ENCODE measurements at places on chromosomes 3 and 15. TPM values are rescaled to one million over a fixed set of nuclear protein-coding genes. Genes with fewer than 3 reads are reported as not detected.

- no peak for DNase-seq
These were observed 62.0 kb upstream of the SLC2A2 start for GRCh38 chr3:171088496-171088895.

DNA sequence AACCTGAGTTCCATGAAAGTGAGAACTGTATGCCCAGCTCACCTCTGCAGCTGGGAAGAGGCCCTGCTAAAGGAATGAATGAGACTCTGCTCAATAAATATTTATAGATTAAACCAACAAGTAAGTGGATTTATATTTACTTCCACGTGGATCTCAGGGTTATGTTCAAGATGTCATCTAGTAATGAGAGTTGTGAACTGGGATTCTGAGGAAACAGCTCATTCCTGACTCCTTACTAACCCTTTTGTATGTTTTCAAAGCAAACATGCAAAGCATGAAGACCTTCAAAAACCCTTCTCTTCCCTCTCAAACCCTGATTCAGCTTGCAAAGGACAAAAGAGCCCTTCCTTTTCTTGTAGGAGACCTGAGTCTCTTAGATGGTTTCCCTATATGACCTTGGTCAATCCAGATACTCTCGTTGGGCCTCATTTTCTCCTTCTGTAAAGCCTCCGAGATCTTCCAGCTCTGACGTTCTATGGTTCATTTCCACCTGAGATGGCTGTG is 53.4 kb downstream of the LSM3 start:
- no peak for DNase-seq

- no peak for DNase-seq
These were observed 105.9 kb upstream of the AKAP13 start for GRCh38 chr15:85274315-85275050.

DNA sequence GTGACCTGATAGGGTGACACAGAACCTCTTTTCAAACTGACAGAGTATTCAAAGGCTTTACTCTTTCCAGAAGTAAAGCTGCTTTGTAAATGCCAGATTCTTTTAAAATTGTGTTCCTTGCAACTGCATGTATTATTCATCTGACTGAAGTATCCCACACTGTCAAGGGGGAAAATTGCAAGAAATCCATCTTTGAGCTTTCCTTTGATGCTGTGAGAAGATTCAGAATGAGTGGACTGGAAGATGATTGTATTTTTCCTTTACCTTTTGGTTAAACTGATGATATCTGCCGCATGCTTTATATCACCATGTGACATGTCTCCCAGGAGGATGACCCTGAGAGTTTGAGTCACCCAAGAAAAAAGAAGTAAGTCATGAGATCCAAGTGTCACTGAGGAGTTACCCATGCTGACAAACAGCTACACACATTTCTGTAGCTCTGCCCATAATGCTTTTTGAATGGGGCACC is 250.8 kb upstream of the CBLB start:
- DNase-seq: peak; percentile 13

DNA sequence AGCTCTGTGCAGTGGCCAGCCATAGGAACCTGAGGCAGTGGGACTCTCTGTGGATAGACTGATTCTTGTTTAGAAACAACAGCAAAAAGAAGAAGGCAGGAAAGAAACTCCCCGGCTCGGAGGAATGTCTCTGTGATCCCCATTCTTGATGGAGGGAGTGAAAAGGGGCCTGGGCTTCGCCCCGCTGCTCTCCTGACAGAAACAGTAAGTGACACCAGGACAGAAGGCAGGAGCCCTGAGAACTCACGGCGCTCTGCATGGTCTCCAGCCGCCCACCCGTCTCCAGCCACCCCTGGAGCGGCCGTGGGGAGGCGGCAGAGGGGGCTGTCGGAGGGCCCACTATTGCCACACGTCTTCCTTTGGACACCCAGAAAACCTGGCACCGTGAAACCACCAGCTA is 35.7 kb upstream of the PARL start:
- DNase-seq: no peak

DNA sequence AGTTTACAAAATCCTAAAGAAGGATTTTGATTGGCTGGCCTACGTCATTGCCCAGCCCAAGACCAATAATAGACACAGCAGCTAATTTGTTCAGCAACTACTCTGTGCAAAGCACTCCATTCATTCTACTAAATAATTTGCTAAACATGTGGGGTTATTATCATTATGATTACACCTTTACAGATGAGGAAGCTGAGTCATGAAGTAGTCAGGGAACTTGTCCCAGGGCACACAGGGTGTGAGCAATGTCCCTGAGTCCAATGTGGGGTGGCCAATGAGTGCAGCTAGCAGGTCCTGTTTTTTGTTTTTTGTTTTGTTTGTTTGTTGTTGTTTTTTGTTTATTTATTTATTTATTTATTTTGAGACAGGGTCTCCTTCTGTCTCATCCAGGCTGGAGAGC is 183.6 kb downstream of the ABHD5 start:
- no peak for DNase-seq

- DNase-seq: no peak
These were observed 28.4 kb upstream of the TCF12 start for GRCh38 chr15:56890038-56890437.

DNA sequence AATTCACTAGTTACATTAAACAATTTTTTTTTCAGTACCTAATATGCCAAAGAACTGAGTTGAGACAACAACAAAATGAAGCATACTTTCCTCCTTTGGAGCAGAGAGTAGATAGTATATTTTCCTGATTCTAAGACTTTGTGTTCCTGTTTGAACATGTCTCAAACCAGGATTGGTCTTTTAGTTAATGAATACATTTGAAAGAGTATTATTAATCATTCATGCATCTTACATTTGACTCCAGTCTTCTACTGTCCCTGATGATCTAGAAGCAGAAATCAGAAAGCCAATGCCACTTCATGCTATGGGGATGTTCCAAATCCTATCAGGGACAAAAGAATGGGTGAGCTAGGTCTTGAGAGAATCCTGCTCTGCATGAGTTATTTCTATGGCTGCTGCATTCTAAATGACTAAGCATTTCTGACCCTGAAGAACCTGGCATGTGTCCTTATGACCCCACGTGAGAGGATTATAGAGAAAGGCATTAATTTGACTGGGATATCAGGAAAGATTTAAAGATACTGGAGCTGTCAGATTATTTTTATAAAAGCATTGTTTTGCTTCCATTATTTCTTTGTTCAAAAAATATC is 32.9 kb upstream of the MBNL1 start:
- DNase-seq: no peak

DNA sequence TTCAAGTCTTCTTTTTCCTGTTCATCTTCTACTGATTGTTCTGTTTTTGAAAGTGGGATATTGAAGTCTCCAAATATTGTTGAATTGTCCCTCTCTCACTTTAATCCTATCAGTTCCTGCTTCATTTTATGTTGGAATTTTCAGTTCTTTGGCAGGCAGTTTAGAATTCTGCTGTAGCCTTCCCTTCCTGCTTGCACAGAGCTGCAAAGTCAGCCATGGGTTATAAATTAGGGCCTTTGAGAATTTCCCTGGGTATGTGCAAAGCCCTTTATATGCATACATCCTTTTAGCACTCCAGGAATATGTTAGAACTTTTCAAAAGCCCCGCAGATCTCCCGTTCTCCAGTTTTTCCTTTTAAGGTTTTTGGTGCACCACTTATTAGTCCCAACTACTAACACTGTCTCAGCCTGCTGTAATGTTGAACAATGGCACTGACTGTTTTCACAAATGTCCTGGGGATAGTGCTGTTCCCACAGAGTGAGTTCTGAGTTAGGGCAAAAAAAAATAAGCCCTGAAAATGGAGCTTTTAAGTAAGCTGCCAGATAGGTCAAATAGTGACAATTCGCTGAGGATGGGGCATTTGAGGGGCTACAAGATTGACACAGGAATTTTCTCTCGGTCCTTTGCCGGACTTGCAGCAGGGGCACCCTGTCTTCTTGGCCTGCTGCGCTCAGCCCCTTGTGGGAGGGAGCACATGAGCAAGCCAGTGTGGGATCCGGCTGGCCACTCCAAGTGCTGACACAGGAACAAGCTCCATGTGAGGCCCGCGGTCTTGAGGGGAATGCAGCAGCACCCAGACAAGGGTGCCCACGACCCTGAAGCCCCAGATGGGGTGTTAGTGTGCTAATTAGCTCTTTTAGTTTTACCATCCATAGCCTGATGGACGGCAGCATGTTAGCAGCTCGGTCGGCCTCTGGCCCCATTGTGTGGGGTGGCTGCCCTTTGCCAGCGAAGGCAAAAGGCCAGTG is 96.0 kb downstream of the VPS8 start:
- DNase-seq: peak; percentile 25

DNA sequence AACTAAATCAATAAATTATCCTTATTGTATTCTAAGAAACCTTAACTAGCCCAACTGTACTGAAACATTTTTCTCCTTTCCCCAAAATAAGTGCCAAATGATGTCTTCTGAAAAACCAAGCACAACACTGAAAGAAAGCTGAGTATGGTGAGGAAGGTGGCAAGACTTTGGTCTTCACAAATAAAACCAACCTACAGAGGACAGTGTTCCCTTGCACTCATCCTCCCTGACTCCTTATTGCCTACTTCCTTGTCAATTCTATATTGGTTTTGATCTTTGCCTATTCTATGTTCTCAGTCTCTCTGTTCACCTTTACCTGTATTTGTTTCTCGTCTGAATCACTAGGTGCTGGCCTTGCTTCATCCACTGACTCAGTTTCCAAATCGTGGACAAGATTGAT is 490.1 kb upstream of the ZNF385D start:
- DNase-seq: no peak

GRCh38 chr15:99149366-99149765 is 44.5 kb downstream of the SYNM start:
- no peak for DNase-seq

GRCh38 chr3:181457756-181458155 is 254.0 kb upstream of the SOX2 start:
- DNase-seq: no peak

DNA sequence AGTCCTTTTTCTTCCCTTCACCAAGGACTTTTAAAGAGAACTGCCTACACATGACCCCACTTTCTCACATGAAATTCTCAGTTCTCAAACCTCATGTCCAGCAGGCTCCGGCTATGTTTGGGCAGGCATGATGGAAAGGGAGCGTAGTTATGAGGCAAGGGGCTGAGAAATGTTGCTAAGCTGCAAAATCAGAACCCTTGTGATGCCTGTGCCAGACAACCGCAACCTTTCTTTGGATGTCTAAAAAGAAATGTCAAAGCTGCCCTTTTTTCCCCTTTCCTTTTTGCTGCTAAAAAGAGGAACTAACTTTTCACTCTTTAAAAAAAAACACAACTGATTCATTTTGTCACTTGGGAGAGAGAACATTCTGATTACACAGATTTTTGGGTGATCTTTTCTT is 19.2 kb downstream of the GNB4 start:
- DNase-seq: no peak

DNA sequence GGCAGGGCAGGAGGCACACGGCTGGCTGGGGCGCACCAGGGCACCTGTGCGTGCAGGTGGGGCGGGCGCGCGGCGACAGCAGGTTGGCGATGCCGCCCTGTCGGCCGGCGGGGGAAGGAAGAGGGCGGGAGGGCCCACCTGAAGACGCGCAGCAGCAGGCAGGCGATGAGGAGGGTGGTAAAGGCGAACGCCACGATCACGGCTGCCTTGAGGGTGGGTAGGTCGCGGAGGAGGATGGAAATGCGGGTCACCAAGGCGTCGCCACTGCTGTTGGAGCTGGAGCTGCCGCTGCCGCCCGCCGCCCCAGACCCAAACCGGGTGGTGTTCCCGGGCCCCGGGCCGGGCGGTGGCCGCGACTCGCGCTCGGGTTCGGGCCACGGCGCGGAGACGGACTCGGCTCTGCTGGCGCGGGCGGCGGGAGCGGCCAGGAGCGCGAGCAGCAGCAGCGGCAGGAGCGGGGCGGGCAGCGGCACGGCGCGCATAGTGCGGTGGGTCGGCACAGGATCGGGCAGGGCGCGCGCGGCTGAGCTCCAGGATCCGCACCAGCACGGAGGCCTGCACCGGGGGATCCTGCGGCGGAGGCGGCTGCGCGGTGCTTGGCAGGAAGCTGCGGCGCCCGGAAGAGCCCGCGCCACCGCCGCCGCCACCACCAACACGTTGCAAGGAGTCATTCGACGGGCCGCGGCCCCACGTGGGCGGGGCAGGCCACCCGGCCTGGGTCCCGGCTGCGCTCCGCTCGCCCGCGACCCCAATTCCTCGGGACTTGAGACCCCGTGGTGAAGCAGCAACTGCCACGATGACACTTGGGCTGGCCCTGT is at the start of gene FAM174B:
TSS of gene FAM174B (minus strand) at position 598 of the 818 bp plus-strand sequence.
- peak; percentile 84 for DNase-seq

- no peak for DNase-seq
These were observed 75.7 kb upstream of the SLC4A7 start for GRCh38 chr3:27559835-27560234.

DNA sequence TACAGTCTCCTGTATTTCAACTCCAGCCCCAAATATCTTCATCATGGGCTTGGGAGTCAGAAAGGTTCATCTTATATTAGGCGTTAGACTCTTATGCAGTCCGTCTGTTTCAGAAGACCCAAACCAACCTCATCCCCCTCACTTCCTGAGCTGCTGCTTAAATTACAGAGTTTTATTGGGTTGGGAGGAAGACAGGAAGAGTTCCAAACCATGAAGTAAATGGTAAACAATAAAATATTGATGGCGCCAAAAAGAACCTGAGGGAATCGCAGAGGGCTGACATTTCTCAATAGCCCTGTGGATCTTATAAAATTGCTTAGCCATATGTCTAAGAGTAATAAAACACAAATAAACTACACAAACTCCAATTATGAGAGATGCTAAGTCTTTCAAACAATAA is 116.9 kb upstream of the C3orf80 start:
- no peak for DNase-seq

GRCh38 chr3:134055661-134056060 is 25.9 kb upstream of the SLCO2A1 start:
- DNase-seq: no peak

GRCh38 chr3:42749753-42750231 is 23.3 kb downstream of the CCDC13 start:
- peak; percentile 82 for DNase-seq

- peak; percentile 29 for DNase-seq
These were observed 40.9 kb downstream of the ONECUT1 start for GRCh38 chr15:52749258-52749657.

DNA sequence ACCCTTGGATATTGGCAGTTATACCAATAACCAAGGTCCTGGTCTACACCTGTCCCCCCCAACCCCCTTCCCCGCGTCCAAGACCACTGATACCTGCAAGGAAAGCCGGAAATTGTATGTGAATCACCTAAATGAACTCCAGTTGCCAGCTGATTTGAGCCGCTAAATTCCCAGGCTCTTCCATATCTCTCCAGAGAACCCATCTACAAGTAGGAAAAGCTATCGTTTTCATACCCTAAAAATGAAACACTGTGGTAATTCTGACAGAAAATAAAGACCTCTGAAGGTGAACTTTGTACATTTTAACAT is 114.2 kb upstream of the ICE2 start:
- no peak for DNase-seq

HHATL gene
- not detected for total RNA-seq

OR5H2 gene
- total RNA-seq: not detected

SLC12A1 gene
- total RNA-seq: 0.19 TPM

CCR9 gene
- not detected for total RNA-seq

SENP5 gene
- total RNA-seq: 44.0 TPM

ACKR4 gene
- not detected for total RNA-seq

FOXB1 gene
- 4.7 TPM for total RNA-seq

STRIT1 gene
- not detected for total RNA-seq
